ENCODE measurements at places on chromosomes 2 and 18. TPM values are rescaled to one million over a fixed set of nuclear protein-coding genes. Genes with fewer than 3 reads are reported as not detected.

DNA sequence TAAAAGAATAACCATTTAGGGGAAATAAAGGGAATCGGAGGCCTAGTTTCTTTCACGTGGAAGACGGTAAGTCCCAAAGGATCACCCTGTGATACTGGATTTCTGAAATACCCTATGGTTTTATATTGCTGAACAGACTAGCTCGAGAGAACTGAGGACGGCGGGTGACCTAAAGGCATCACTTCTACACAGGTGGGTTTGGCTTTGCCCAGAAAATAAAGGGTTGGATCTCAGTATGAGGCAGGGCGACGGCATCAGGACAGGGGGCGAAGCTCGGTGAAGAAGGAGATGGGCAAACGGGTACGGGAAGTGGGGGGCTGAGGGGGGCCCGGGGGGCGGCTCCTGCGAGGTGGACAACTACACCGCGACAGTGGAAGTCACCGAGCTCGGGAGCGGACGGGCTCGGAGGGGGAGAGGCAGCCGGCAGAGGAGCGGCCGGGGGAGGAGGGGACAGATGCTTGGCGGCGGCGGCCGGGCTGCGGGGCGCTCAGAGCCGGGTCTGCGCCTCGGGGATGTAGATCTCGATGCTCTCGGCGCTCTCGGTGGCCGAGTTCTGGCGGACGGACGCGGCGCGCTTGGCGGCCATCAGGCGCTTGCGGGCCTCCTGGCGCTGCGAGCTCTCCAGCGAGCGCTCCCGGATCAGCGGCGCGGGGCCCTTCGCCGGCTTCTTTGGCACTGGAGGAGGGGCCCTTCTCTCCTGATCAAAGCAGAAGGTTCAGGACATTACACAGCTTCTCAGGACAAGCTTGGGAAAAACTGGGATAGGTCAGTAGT is 48.9 kb downstream of the TGIF1 start:
- no peaks in the 10 kb centered on the region for H3K36me3 ChIP-seq
- no peak for DNase-seq
- H3K27me3 ChIP-seq: no peaks in the 10 kb centered on the region
- no peak overlapping the region for H3K4me3 ChIP-seq

DNA sequence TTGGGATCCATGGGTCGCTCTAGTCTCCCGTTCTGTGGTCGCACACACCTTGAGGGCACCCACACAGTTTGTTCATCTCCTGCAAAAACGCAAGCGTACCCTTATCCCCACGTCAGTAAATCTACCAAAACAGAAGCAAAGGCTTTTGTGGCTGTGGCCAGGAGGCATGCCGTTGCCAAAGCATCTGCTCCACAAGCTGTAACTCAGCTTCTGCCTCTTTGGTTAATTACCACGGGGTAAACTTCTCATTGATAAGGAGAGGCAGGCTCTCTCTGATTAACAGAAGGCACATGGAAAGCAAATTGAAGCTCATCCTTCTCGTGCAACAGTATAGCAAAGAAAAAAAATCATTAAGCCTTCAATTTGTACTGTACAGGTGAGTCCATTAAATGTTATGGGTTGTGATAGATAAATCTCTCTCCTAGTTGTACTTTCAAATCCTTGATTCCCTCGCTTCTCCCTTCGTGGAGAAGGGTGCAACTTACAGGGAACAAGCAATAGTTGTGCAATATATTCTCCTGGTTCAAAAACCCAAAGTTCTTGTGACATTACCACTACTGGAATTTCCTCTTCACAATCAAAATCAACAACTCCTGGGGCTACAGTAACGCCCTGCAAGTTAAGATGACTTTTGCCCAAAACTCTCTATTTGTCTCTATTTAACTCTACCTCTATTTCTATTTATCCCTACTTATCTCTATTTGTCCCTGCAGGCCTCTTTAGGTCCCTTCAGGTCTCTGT is 10.3 kb downstream of the PECR start:
- H3K27me3 ChIP-seq: no peaks in the 10 kb centered on the region
- DNase-seq: no peak
- no peaks in the 10 kb centered on the region for H3K4me1 ChIP-seq
- H3K36me3 ChIP-seq: no peaks in the 10 kb centered on the region

DNA sequence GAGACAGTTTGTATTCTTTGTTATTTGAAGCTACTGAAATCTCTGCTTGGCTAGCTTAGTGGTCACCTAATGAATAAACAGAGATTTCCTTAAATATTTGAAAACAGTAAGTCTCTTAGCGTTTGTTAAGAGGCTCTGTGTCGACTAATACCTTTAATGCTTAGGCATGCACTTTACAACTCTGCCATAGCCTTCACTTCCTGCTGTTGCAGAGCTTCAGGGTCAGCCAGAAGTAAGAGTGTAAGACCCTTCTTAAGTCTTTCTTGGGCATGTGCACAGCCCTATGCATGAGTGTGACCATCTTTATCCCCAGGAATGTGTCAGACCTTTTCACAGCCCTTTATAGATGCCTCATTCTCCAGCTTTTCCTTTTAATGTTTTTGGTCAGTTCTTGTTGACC is 195.3 kb upstream of the ALPP start:
- H3K27me3 ChIP-seq: no peaks in the 10 kb centered on the region
- H3K4me3 ChIP-seq: no peak overlapping the region
- no peak for DNase-seq
- no peaks in the 10 kb centered on the region for H3K36me3 ChIP-seq
- H3K4me1 ChIP-seq: no peaks in the 10 kb centered on the region
- no peak overlapping the region for H3K27ac ChIP-seq

DNA sequence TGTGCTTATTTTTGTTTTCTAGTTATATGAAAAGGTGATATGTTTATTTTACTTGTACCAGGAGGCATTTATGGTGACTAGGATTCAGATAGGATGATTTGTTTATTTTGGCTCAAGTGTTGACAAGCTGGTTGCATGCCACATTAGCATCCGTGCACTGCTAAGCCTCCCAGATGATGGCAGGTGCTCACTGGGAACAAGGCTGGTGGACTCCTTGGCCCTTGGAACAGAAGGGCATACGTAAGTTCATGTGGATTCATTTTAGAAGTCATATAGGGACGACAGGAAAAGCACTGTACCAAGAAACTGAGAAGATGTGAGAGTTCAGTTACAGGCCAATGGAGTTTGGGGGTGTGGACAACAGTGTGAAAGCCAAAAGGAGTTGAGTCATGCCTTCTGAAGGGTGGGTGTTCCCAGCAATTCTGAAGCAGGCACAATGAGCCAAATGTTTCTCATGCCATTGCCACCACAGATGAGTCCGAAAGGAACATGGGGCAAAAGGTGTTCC is 166.2 kb downstream of the PHLPP1 start:
- H3K36me3 ChIP-seq: peaks cover 8% of the 10 kb centered on the region
- peak overlapping the region; percentile 10 for H3K4me3 ChIP-seq
- peak overlapping the region; percentile 81 for H3K27ac ChIP-seq
- H3K4me1 ChIP-seq: peaks cover 80% of the 10 kb centered on the region
- DNase-seq: peak; percentile 97

The SLC35F6 gene
- 39.1 TPM for total RNA-seq

- no peak overlapping the region for H3K4me3 ChIP-seq
- H3K36me3 ChIP-seq: no peaks in the 10 kb centered on the region
- no peak overlapping the region for H3K27ac ChIP-seq
- no peaks in the 10 kb centered on the region for H3K27me3 ChIP-seq
- H3K4me1 ChIP-seq: no peaks in the 10 kb centered on the region
- DNase-seq: no peak
Observed at GRCh38 chr2:130150181-130151144, 5.6 kb upstream of the CCDC74B start.

GRCh38 chr2:197416268-197416667 is 18.6 kb downstream of the SF3B1 start:
- H3K4me1 ChIP-seq: no peaks in the 10 kb centered on the region
- H3K36me3 ChIP-seq: peaks cover 24% of the 10 kb centered on the region
- no peaks in the 10 kb centered on the region for H3K27me3 ChIP-seq
- no peak for DNase-seq

GRCh38 chr2:119291588-119292167 is 68.0 kb downstream of the STEAP3 start:
- H3K27ac ChIP-seq: no peak overlapping the region
- H3K36me3 ChIP-seq: no peaks in the 10 kb centered on the region
- no peak for DNase-seq

- no peaks in the 10 kb centered on the region for H3K4me1 ChIP-seq
- no peaks in the 10 kb centered on the region for H3K36me3 ChIP-seq
- H3K27ac ChIP-seq: no peak overlapping the region
- no peak overlapping the region for H3K4me3 ChIP-seq
- H3K27me3 ChIP-seq: 0 out of 2 replicates have a peak, but pooled peaks cover 5% of the 10 kb centered on the region
- DNase-seq: no peak
Observed at GRCh38 chr18:73990258-73990657, 157.4 kb downstream of the FBXO15 start.

The SPC25 gene
- total RNA-seq: 20.7 TPM

- DNase-seq: no peak
- H3K4me3 ChIP-seq: no peak overlapping the region
- no peaks in the 10 kb centered on the region for H3K27me3 ChIP-seq
- no peak overlapping the region for H3K27ac ChIP-seq
Observed at GRCh38 chr18:7683753-7684152, 116.6 kb downstream of the PTPRM start.

GRCh38 chr2:159968279-159968900 is 94.0 kb downstream of the PLA2R1 start:
- H3K36me3 ChIP-seq: no peaks in the 10 kb centered on the region
- H3K4me3 ChIP-seq: no peak overlapping the region
- no peak overlapping the region for H3K27ac ChIP-seq
- H3K4me1 ChIP-seq: no peaks in the 10 kb centered on the region
- no peaks in the 10 kb centered on the region for H3K27me3 ChIP-seq

GRCh38 chr2:160432633-160433032 is 61.0 kb downstream of the RBMS1 start:
- H3K27me3 ChIP-seq: no peaks in the 10 kb centered on the region
- H3K27ac ChIP-seq: 0 out of 2 replicates have a peak overlapping the region, but pooled peaks have one; percentile 36
- DNase-seq: peak; percentile 65
- peaks cover 6% of the 10 kb centered on the region for H3K36me3 ChIP-seq

DNA sequence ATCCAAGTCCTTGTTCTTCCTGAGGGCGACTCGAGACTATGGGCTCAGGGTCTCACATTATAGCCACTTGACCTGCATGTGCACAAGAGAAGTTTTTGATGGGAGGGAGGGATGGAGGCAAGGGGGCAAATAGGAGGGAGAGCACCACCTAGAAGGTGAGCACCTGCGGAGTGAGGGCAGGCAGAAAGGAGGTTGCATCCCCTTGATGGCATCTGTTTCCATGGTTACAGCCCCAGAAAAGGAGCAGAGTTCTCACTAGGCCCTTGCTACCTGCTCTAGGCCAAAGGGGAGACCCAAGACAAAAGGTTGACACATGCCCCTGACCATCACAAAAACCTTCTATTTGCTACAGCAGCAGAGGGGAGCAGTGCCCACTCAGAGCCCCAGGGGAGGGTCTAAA is 131.5 kb upstream of the SERTAD2 start:
- peak overlapping the region; percentile 93 for H3K27ac ChIP-seq
- H3K4me1 ChIP-seq: peaks cover 96% of the 10 kb centered on the region
- H3K27me3 ChIP-seq: no peaks in the 10 kb centered on the region
- peak overlapping the region; percentile 33 for H3K4me3 ChIP-seq

The CHST9 gene
- not detected for total RNA-seq

DNA sequence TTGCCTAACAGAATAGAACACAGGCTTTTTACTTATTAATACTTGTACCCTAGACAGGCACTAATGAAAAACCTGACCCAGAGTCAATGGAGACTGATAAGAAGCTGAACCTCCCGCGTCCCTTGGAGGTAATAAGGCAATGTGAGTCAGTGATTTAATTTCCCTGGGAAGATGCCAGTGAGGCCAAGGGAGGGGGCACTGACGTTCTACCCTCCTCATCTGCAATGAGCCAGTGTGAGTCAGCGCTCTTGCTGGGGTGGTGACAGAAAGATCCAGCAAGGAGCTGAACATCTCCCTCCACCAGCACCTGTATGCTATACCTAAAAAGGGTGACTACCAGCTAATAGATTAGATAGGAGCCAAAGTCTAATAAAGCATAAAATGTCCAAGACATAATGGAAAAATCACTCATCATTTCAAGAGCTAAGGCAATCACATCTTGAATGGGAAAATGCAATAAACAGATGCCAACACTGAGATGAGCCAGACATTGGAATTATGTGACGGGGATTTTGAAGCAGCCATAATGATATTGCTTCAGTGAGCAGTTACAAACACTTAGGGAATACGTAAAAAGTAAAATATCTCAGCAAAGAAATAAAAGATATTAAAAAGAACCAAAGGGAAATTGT is 116.9 kb downstream of the TPGS2 start:
- no peaks in the 10 kb centered on the region for H3K27me3 ChIP-seq
- no peaks in the 10 kb centered on the region for H3K4me1 ChIP-seq
- no peak overlapping the region for H3K27ac ChIP-seq
- H3K36me3 ChIP-seq: no peaks in the 10 kb centered on the region
- H3K4me3 ChIP-seq: no peak overlapping the region

DNA sequence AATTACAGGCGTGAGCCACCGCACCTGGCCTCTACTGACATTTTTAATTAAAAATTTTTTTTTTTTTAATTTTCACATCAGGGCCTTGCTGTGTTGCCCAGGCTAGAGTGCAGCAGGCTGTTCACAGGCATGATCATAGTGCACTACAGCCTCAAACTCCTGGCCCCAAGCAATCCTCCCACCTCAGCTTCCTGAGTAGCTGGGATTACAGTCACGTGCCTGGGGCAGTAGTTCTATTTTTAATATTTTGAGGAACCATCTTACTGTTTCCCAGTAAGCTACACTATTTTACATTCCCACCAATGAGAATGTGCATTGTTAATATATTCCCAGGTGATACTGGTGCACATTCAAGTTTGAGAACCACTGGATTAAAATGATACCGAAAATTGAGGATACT is 92.7 kb downstream of the WDSUB1 start:
- H3K27me3 ChIP-seq: no peaks in the 10 kb centered on the region
- H3K27ac ChIP-seq: no peak overlapping the region
- no peak overlapping the region for H3K4me3 ChIP-seq
- H3K4me1 ChIP-seq: no peaks in the 10 kb centered on the region
- no peaks in the 10 kb centered on the region for H3K36me3 ChIP-seq

DNA sequence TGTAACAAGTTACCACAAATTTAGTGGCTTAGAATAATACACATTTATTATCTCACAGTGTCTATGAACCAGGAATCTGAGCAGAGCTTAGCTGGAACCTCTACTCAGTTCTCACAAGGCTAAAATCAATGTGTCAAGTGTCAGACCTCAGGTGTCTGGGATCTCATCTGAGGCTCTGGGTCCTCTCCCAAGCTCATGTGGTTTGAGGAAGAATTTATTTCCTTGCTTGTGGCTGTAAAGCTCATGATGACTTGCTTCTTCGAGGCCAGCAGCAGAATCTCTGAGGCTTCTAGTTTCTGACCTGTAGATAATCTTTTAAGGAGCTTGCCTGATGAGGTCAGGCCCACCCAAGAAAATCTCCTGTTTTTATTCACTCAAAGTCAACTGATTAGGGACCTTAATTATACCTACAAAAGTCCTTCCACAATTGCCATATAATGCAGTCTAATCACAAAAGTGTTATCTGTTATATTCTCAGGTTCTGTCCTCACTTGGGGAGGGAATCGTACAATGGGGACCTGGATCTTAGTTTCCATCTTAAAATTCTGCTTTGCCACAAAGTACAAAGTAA is 14.3 kb downstream of the NCKAP5 start:
- no peak overlapping the region for H3K27ac ChIP-seq
- H3K36me3 ChIP-seq: no peaks in the 10 kb centered on the region
- H3K27me3 ChIP-seq: 0 out of 2 replicates have a peak, but pooled peaks cover 3% of the 10 kb centered on the region
- DNase-seq: no peak
- no peaks in the 10 kb centered on the region for H3K4me1 ChIP-seq
- no peak overlapping the region for H3K4me3 ChIP-seq

The MGAT5 gene
- total RNA-seq: 37.7 TPM

Measured in PC-9 (cell line).